Karpas-422 (cell line): ENCODE measurements at places on chromosomes 4 and X. TPM values are rescaled to one million over a fixed set of nuclear protein-coding genes. Genes with fewer than 3 reads are reported as not detected.

DNA sequence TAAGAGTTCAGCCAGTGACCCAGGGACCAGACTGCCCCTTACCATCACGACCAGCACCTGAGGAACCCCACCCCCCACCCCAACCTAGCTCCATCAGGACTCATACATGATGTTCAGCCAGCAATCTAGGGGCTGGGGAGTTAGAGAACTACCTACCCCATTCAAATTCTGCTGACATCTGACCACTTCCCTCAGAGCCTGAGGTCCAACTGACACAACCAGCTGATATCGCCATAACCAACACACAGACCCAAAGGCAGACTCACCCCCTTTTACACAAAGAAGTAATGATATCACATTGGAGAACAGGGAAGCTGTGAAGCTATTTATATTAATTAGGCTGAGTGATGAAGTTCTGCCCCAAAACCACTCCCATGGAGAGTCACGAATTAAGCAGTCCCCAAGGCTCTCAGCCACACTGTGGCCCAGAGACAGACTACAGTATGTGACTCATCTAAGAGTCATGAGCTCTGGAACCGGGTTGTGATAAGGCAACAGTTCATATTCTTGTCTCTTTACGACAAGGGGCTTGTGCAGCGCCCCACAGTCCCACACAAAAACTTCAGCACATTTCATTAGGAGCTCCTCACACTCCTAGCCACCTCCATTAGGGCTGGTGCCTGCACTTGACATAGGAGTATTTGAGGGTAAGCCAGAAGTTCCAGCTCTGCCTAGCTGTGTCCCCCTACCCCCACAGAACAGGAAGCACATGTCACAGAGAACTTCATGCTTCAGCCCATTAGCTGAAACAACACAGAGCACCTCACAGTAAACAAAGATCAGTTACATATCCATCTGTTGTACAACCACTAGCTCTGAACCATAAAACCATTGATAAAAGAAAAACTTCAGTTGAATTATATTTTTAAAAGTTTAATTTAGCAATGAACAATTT is 184.7 kb upstream of the ZCCHC13 start:
- DNase-seq = no peak

DNA sequence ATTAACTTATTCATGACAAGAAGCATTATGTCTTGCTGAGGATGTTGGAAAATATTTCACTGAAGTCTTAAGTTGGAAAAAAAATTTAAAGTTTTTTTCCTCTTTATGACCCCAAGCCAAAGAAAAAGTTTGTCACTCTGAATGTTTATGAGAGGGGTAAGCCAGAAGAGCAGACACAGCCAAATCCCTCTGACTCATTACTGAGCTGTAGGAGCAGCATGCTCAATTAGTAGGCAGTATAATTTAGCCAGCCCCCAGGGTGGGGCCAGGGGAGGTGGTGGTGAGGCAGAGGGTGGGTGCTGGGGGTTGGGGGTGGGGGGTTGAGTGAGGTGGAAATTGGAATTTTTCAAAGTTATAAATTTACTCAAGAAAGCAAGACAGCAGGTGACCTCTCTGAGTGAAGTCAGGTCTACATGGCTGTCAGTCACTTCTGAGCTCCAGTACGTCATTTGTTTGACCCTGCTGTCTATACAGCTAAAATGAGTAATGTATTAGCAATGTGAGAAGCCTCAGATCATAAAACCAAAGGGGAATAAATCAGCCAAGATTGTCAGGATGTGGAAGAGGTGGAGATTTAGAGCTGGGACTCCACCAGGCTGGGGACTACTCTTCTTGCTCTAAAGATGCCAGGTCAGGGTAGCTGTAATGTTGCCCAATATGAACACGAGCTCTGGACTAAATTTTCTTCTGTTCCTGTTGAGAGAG is 98.8 kb upstream of the NDP start:
- DNase-seq = no peak

GRCh38 chrX:8887004-8887403 is 85.8 kb upstream of the FAM9A start:
- no peak for DNase-seq

Gene USP26
- total RNA-seq = not detected in 2 replicates

DNA sequence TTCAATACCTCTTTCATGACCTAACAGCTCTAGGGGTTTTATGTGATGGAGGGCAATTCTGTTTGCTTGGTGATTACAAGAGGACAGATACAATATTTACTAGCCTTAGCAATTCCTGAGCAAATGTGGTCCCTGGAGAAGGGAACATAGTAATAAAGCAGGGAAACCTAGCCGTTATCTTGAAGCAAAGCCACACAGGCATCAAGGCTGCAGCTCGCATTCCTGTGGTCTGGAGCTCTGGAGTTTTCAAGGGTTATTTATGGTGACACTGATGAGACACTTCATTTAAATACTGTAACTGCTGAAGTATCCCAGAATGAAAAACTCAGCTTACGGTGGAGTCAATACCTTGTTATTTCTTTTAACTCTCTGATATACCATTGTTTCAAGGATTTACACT is 66.8 kb downstream of the AFF2 start:
- no peak for DNase-seq

Gene ATP8A1
- total RNA-seq = 41.7 and 67.2 TPM in 2 replicates

Gene RGN
- total RNA-seq = not detected in 2 replicates

- no peak for DNase-seq
Observed at GRCh38 chr4:172061204-172061603, 248.0 kb downstream of the GALNTL6 start.

Gene PAGE1
- total RNA-seq = not detected in 2 replicates

- DNase-seq = no peak
Observed at GRCh38 chr4:158163941-158164767, 8.7 kb downstream of the GASK1B start.

Gene SHROOM3
- total RNA-seq = 0.32 and 0.78 TPM in 2 replicates

Gene SPANXN5
- not detected in 2 replicates for total RNA-seq

- DNase-seq = no peak
Observed at GRCh38 chr4:123497340-123497739, 100.7 kb downstream of the SPRY1 start.

Gene MRFAP1
- total RNA-seq = 28.8 and 50.7 TPM in 2 replicates

Gene NRK
- not detected in 2 replicates for total RNA-seq

DNA sequence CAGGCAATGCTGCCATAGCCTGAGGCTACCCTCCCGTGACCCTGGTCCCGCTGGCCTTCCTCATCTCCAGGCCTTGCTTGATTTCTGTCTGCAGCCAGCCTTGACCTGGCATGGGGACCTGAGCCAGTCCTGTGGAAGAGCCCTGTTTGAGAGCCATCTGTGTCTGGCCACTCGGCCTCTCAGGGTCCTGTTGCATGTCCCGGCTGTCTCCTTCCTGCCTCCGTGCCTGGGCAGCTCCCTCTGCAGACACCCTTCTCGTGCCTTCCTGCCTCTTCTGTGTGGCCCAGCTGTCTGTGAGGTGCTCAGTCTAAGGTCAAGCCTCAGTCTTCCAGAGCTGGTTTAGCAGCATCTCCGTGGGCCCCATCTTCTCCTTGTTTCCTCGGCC is 108.4 kb downstream of the SORCS2 start:
- DNase-seq = no peak

Gene SPANXA2
- not detected in 2 replicates for total RNA-seq

DNA sequence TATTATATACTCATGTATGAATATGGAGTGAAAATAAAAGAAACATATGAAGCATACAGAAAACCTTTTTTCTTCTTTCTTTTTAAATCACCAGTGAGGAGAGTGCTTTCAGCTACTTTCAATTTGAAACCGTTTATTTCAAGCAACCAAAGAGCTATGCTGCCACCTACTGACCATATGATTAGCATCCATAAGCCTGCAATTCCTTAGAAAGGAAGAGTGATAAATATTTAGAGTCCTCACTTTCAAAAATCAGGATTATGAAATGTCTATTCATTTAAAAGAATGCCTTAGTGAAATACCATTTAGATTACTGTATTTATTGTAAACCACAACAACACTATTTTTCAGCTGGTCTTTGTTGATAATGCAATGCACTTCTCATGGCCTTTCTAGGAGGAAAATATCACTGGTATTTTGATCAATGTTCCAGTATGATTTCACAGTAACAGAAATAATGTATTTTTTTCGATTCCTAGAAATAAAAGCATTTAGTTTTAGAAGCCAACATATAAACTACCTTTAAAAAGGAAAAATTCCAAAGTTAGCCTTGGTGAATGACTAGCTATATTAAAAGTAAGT is 667.6 kb downstream of the PCDH18 start:
- DNase-seq = peak; percentile 89

DNA sequence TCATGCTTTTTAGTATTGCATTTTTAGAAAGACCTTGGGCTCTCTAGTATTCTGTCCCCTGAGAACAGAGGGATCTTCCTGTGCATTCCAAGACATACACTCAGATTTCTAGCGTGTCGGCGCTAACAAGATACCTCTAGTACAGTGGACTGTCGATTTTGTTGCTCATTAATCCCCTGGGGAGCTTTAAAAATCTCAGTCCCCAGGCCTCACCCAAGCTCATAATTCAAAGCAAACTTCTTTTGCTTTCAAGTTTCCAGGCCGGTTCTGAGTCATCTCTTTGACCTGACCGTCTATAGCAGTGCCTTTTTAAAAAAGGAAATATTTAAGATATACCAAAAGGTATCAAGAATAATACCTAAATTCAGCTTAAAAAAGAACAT is 137.0 kb downstream of the AMMECR1 start:
- DNase-seq = no peak

GRCh38 chrX:38347136-38347535 is 5.3 kb upstream of the OTC start:
- no peak for DNase-seq

Gene WDR17
- total RNA-seq = 2.2 and 3.8 TPM in 2 replicates

DNA sequence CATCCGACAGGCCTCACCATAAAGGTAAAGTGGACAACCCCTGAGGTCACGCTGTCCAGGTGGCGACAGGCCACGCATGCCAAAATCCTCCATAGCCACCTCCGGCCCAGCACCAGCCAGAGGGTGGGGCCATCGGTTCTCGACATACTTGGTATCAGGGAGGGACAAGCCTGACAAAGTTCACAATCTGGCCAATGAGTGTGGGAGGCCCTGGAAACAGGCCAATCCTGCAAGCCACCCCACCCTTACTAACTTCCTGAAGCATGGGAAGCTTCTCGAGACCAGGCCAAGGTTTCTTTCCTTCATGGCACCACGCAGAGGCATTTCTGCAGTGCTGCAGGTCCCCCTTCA is 73.8 kb downstream of the MTMR1 start:
- no peak for DNase-seq

DNA sequence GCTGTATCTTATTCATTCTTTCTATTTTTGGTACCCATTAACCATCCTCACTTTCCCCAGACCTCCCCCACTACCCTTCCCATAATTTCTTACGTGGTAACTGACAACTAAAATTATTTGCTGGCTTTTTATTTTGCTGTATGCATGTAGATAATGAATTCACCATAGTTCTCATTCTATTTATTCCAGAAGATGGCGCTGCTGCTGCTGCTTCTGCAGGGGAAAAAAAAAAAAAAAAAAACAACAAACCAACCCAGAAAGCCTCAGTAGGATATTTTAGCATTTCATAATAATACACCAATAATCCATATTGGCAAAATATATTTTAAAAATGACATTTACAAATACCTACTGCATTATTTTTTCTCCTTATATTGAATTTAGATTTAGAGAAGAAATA is 416.6 kb upstream of the MAGEB18 start:
- peak; percentile 69 for DNase-seq

- DNase-seq = no peak
Observed at GRCh38 chr4:41212616-41213203, 1.6 kb downstream of the APBB2 start.

DNA sequence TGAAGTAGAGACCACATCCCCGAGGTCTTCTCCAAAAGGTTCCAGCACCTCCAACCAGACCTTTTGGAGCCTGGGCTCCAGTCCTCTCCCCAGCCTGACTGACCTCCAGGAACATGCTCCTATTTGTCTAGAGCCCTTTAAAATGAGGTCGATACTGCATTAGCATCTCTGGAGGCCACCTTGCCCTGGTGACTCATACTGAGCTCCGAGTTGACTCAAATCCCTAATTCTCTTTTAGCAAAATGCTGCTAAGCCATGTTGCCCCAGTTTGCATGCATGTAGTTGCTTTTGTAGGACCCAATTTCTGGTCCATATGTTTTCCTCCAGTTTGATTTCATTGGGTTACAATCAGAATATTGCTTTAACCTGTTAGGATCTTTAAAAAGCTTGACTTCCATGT is 43.5 kb upstream of the CITED1 start:
- no peak for DNase-seq

- peak; percentile 82 for DNase-seq
Observed at GRCh38 chrX:50579955-50580354, 109.3 kb upstream of the DGKK start.

- no peak for DNase-seq
Observed at GRCh38 chr4:82467471-82467870, 37.1 kb downstream of the ENOPH1 start.

Gene RTL9
- total RNA-seq = 0.07 TPM in 1 of 2 replicates, not detected in the other

DNA sequence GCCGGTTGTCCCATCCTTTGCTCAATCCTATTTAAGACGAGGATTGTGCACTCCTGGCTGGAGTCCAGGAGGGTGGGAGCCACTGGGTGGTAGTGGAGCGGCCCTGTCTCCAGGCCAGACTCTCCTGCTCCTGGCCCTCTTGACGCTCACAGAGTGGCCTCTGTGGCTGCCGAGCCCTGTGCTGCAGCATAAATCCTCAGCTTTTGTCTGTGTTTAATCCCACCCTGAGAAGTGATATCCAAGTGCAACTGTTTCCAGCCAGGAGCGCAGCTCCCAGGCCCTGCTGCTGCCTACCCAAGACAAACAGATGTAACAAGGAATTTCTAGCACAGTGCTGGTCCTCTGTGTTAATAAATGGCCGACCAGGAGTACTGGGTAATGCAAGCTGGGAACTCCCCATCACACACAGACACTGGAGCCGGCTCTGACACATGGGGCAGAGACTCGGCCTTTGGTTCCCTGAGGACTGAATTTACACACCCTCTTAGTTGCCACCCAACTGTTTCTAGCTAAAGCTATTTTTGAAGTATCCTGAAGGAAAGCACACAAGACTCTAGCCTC is 85.3 kb downstream of the GATB start:
- no peak for DNase-seq

- DNase-seq = no peak
Observed at GRCh38 chrX:57930051-57930450, 19.8 kb upstream of the ZXDA start.

- DNase-seq = no peak
Observed at GRCh38 chr4:117357866-117358265, 272.5 kb upstream of the TRAM1L1 start.

DNA sequence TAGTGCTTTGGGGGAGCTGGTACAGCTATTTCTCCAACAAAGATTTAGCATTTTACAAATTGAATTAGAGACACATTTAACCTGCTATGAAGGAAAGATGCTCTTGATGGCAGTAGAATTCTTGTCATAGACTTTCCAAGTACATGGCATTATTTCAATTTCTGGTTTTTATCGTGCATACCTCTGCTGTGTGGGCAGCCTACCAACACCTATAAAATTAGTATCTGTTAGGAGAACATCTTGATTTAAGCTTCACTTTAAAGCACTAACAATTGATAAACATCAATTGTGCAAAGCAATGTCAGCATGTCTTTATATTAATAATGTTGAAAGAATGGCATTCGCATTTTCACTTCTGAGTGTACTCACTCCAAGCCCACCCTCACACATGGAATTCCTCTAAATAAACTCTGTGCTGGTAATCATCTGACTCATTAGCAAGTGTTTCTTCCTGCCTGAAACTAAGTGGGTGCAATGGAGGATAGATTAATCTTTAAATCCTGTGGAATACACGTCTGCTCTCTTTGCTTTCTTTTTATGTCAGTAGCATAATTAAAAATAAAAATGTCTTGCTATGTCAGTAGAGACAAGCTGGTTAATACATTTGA is 279.8 kb upstream of the MAGEB18 start:
- DNase-seq = no peak

- no peak for DNase-seq
Observed at GRCh38 chr4:110020139-110020538, 107.5 kb downstream of the EGF start.

GRCh38 chr4:176444741-176445140 is 125.0 kb downstream of the SPCS3 start:
- DNase-seq = no peak

Gene BEX1
- not detected in 2 replicates for total RNA-seq
